ENCODE measurements at places on chromosomes 2 and 18.

- DNase-seq: no peak
Observed at GRCh38 chr2:201939453-201939941, 94.2 kb upstream of the FZD7 start.

DNA sequence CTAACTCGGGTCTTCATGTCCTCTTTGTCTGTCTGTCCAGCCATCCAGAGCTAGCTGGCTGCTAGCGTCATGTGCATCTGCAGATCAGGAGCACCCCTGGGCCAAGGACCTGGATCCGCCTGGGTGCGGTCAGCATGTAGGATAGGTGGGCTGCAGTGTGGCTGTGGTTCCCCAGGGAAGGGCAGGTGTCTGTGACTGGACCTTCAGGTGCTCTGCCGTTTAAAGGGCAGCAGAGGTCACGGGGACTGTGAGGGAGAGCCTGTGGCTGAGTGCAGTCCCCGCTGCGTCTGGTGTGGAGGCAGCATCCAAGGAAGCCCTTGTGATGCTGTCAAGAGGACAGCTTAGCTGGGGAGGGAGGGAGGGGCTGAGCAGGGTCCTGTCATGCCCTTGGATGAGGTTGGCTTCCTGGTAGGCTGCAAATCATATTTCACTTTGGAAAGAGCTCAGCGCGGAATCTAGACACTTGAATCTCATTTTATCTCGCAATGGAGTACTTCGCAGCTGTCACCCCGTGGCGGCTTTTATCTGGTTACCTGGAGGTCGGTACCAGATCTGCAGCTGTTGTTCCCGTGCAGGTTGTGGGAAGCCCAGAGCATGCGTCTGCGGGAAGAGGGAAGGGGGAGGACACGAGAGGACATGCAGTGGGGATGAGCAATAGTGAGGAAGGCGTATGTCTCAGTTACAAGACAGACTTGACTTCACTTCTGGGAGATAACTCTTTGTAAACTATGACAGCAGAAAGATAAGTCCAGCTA, 5.9 kb upstream of the RALB start:
- DNase-seq: no peak

DNA sequence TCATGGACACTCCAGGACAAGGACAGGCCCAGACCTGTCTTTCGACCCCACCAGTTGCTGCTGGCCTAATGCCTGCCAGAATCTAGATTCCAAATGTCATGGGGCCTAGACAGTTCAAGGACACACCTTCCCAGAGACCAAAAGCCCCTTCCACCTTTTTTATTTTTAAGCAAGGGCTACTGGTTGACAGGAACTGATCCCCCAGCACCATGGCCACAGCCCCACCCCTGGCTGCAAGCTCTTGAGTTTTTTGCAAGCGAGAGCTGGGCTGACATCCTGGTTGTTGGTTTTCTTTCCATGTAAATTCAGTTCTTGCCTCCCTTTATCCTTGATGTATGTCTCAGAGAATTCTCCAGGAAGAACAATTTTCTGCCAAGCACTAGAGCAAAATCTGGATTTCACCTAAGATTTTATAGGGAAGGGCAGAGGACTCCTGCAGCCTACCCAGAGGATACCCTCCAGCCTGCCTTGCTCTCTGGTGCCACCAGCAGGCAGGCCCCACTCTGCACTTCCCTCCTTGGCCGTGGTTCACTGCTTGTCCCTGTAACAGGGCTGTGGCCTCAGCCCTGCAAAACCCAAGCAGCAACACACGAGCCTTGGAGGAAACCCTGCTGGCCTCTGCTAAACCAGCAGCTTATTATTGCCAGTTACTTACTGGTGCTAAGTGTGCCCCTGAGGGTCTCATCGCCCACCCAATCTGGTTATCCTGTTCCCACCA, 97.7 kb downstream of the TWIST2 start:
- no peak for DNase-seq

DNA sequence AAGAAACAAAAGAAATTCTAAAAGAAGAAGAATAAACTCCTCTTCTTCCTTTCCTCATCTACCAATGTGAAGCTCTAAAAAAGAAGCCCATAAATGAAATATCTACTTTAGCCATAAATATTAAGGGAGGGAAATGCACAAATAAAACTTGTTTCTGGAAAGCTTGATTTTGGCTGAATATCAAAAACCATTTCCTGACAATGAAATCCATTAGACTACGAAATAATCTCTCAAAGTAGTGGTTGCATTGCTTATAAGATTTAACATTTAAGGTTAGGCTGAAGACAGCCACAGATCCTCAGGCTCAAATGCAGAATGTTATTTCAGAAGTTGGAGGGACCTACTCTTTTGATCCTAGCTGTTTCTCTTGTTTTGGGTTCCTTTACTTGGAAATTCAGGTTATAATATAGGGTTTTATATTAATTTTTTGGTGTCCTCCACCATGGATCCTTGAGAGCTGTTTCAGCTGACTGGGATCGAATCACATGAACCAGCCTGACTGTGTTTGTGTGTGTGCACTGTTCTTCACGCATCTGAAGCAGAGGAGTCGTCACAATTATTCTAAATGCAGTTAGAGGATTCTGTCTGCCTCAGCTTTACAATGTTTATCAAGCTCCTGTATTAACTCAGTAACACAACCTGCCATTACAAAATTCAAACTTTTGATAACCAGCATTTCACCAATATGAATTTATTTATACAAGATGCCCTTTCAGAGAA, 474.8 kb downstream of the ARHGAP15 start:
- no peak for DNase-seq

DNA sequence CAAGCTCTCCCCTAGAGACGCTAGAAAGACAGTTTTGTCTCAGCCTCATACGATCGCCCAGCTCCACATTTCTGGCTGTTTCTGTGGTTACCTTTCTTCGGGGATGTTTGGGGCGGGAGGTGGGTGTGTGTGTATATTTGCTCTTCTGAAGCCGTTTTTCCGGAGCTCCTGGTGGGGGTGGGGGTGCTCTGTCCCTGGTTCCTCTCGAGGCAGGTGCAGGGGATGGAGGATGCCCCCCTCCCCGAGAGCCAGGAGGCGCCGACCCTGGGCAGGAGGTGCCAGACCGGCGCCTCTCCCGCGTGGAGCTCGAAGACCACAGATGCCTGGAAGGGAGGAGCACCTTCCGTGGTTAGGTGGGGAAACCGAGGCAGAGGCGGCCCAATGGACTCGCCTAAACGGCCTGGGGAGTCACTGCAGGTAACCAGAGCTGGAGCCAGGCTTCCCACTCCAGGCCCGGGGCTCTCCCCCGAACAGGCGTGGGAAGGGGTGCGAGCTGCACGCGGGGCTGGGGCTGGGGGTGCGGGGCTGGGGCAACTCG, 694 bp upstream of the HPCAL1 start:
- no peak for DNase-seq

- DNase-seq: no peak
Observed at GRCh38 chr2:121288454-121289231, 3.6 kb upstream of the TFCP2L1 start.

DNA sequence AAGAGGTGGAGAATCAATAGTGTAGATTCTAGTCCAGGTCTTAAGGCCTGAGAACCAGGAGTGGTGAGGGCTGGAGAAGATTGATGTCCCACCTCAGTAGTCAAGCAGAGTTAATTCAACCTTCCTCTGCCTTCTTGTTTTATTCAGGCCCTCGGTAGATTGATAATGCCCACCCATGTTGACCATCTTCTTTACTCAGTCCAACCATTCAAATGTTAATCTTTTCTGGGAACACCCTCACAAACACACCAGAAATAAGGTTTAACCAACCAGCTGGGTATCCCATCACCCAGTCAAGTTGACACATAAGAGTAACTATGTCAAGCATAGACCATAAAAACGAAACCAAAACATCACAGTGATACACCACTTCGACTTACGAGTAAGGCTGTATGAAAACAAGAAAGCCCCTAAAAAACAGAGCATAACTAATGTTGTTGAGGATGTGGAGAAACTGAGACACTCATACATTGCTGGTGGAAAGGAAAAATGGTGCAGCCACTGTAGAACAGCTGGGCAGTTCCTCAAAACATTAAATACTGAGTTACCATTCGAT, 57.5 kb downstream of the SLC35F5 start:
- DNase-seq: no peak

DNA sequence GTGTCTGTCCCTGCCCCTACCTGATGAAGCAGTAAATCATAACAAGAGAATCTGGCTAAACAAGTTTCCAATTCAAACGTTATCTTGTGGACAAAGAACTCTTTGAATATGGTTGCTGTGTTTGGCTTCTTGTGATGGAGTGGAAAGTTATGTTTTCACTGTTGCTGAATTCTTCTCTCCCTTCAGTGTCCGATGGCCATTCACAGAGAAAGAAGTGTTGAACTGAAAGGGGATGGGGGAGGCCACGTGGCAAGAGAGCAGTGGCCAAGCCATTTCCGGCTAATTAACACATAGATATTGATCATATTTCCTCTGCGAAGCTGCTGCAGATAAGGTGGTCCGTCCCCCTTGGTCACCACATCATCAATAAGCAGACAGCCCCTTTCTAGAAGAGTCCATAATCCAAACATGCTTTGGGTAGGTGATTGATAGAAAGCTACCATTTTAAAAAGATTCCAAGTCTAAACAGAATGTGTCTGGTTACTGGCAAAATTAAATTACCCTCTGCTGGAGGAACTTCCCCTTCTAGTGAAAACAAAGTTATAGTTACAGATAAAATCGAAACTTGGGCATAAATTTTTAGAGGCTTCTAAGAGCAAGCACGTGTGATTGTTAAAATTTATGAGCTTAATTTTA, 36.9 kb upstream of the FZD7 start:
- no peak for DNase-seq

- no peak for DNase-seq
Observed at GRCh38 chr2:77839102-77839501, 316.9 kb upstream of the LRRTM4 start.

GRCh38 chr2:46308081-46308480, 10.9 kb downstream of the EPAS1 start:
- no peak for DNase-seq

- no peak for DNase-seq
Observed at GRCh38 chr2:186319105-186319504, 167.0 kb upstream of the ZC3H15 start.

- DNase-seq: no peak
Observed at GRCh38 chr2:7738596-7738995, 821.4 kb downstream of the RNF144A start.

- DNase-seq: no peak
Observed at GRCh38 chr2:72985891-72986683, 68.8 kb downstream of the EMX1 start.

GRCh38 chr18:51154431-51155063, 42.9 kb downstream of the MEX3C start:
- no peak for DNase-seq

- no peak for DNase-seq
Observed at GRCh38 chr2:156405586-156405985, 30.6 kb upstream of the GPD2 start.

- DNase-seq: no peak
Observed at GRCh38 chr2:86249176-86249575, 49.9 kb downstream of the MRPL35 start.

GRCh38 chr2:112003576-112004252, 51.4 kb upstream of the TMEM87B start:
- DNase-seq: no peak

DNA sequence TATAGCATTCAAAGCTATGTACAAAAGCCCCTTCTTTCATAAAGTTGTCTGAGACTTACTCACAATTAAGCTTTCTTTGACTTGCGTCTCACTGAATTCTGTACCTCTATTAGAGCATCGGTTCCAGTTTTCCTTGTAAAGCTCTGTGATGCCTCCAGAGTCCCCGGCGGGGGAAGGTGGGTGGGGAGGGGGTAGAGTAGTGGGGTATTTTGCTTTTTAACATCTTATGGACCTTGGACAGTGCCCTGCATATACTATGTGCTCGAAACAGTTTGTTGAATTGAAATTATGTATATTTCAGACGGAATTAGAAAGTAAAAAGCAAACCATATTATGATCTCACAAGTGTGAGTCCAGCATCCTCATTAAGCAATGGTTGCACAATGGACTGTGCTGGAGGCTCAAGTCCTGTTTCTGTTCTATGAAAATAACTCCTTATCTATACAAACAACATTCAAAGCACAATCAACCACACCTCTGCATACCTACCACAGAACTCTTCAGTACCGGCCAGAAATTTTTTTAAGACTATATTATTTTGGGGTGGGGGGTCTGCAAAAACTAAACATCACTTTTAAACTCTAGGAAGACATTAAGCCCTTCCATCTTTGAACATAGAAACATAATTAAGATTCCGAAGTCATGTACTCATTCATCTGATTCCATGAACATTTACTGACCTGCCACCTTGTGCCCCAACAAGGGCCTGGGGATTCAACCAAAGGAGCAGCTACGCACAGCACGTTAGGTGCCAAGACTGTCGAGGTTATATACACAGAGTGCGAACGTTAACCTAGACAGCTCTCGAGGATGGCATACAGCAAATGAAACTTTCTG, 908 bp downstream of the STAT1 start:
- no peak for DNase-seq

- no peak for DNase-seq
Observed at GRCh38 chr2:170176212-170176611, 1.7 kb upstream of the MYO3B start.

DNA sequence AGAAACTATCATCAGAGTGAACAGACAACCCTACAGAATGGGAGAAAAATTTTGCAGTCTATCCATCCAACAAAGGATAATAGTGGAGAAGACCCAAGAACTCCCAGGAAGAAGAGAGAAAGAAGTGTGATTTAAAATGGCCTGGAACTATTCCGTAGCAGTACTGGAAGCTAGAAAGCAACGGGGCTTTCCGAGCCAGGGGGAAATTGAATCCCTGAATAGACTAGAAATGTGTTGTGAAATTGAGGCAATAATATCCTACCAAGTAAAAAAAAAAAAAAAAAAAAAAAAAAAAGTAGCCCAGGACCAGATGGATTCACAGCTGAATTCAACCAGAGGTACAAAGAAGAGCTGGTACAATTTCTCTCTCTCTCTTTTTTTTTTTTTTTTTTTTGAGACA, 69.3 kb downstream of the FARP2 start:
- DNase-seq: no peak

DNA sequence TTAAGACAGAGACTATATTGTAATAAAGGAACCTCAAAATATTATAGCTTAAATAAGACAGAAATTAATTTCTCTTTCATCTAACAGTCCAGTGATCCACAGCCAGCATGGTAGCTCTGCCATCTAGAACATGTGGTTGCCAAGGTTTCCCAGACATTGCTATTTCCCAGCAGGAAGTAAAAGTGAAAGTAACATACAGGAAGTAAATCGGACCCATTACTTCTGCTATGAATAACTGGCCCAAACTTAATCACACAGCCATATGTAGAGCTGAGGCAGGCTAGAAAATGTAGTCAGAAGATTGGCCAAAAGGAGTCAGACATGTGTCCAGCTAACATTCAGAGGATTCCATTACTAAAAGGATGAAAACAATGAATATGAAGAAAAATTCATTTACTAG, 71.0 kb downstream of the NOL4 start:
- no peak for DNase-seq

GRCh38 chr18:23756590-23757436, 67.6 kb downstream of the LAMA3 start:
- DNase-seq: no peak

DNA sequence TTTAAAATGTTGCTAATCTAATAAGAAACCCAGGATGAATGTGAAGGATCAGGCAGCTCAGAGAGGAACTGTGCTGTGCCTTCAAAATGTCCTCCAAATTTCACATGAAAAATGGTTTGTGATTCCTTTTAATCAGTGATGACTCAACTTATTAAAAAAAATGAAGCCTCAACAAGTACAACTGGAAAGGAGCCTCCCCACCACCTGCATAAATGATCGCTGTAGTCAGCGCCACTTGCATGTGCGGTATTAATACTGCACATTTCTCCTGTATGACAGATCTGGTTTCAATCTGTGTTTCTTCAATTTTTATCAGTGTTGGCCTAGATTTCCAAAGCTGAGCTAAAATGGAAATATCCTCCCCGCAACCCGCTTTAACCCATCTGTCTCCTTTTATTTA, 115.0 kb upstream of the TMEM200C start:
- DNase-seq: no peak

Data from stimulated activated naive CD4-positive, alpha-beta T cell treated with Interleukin-2 at 50 U/mL for 16 hours (primary cell).